AG08396 (cell line): ENCODE measurements at places on chromosomes 1 and 21.

- peak; percentile 76 for DNase-seq
Measured at GRCh38 chr1:70509996-70510876, 99.2 kb downstream of the CTH start.

DNA sequence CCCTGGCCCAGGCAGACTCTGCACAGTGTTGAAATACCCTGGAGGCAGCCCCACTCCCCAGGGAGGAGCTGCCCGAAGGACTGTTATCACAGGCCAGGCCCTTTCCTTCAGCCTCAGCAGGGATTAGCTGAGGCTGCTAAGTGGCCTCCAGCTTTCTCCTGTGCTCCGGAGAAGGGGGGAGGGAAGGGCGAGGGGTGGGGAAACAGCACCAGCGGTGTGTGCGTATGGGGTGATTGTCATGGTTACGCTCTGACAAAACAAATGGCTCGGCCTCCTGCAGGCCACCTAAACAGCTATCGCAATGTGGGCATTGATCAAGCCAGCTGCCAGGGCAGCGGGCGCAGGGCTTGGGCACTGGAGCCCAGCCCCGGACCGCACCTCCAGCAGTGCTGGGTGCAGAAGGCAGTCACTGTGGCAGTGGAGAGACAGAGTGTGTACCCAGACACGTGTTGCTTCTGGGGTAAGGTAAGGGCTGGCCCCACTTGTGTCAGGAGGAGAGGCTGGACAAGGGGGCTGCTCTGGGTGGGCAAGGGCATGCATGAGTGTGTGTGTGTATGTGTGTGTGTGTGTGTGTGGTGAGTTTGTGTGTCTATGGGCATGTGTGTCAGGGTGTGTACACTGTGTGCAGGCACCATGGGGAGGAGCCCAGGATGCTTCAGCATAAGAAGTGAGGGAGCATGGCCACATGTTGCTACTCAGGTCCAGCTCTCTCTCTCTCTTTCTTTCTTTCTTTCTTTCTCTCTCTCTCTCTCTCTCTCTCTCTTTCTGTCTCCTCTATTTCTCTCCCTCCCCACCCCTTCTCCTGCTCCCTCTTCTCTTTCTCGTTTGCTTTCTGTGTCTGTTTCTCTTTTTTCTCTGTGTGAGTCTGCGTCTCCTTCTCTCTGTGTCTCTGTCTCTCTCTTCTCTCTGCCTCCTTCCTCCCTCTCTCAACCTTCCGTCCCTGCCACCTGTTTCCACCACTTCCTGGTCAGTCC, at the start of gene VWA5B1:
Gene VWA5B1 (plus strand): TSS at position 252 of the 974 bp plus-strand sequence. CDS start 19,727 bp downstream, outside the sequence.
- no peak for DNase-seq

DNA sequence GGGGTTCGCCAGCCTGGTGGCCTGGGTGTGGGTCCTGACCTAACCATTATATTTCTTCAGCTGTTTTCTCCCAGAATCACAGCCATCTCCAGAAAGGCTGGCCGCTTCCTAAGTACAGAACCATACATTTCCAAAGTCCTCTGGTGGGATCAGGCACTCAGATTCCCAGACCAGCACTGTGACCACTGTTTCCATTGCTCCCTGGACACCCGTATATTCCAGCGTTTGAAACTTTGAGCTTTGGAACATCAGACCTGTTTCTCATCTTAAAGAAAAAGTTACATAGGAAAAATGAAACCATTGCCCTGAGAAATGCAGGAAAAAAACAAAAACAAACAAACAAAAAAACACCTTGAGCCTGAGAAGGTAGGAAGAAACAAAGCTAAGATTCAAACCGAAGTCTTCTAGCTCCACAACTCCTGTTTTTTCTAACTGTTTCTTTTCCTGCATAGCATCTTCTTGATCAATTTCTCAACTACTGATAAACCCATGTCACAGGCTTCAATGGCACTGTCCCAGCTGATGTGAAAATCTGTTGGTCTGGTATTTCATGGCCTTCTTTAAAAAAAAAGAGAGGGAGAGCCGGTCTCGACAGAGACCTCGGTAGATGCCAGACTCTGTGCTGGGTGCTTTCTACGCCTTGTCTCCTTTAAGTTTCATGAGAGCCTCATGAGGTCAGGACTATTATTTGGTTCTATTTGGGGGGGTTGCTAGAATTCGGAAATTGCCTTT, 221.3 kb downstream of the TOMM20 start:
- no peak for DNase-seq

DNA sequence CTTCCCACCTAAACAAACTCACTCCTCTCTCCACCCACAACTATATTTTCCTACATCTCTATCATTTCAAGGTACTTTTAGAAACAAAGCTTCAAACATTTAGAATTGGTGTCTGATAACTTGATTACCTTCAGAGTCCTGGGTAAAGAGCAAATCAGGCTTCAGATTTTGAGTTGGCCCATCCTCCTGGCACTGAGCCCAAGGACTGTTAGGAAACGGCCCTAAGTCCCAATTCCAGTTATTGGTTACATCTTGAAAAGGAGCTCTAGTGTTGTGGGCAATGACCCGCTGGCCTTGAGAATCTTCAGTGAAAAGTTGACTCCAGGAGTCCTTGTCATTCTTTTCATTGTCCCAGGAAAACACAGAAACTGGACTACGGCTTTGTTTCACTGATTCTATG, 15.1 kb downstream of the MTFR1L start:
- DNase-seq, result no peak

DNA sequence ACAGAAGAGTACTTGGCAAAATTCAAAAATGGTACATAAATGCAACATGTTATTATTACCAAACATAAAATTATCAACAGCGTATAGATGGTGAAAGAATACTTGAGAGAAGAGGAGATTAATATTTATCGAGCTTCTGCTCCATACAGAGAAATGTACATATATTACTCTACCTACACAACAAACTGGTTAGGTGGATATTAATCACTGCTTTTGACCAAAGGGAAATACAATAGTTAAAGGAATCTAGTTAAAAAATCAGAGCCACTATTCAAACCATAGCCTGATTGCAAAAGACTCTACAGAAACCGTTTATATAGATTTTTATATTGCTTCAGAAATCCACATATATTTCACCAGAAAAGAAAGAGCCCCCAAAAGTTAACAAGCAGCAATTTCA, 379.3 kb upstream of the PRMT6 start:
- DNase-seq, result no peak

DNA sequence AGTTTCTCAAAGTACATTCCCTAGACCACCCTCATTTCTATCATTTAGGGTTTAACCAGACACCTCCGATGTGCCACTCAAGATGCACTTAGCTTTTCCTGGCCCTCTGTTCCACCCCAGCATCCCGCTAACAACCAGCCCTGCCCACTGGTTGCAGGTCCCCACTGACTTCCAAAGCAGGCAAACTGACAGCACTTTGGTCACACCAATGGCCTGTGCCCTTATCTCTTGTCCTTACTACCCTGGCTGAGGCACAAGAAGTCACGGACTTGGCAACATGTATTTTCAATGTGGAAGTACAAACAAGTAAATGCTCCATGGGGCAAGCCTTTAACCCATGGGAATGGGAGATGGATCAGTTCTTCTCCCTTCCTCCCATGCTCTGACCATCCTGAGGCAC, 357.1 kb downstream of the OMA1 start:
- DNase-seq, result no peak

- DNase-seq, result no peak
Measured at GRCh38 chr1:117760069-117760468, 154.2 kb downstream of the TENT5C start.

DNA sequence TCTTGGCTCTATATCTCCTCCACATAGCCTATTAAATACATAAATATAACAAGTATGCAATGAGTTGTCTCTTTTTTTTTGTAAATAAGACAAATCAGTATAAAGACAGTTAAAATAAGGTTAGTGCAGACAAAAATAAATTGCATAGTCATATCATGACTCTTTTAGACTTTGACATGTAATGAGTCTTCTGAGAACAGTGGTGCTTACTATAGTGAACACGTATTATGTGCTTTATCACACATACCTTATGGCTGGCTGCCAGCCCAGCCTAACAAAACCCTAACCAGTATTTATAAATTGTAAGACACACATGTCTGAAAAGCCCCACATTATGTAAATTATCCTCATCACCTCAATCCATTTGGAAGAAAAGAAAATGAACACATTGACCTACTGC, 29.1 kb upstream of the F13B start:
- no peak for DNase-seq

- DNase-seq, result no peak
Measured at GRCh38 chr1:64864018-64864940, 102.1 kb downstream of the JAK1 start.

DNA sequence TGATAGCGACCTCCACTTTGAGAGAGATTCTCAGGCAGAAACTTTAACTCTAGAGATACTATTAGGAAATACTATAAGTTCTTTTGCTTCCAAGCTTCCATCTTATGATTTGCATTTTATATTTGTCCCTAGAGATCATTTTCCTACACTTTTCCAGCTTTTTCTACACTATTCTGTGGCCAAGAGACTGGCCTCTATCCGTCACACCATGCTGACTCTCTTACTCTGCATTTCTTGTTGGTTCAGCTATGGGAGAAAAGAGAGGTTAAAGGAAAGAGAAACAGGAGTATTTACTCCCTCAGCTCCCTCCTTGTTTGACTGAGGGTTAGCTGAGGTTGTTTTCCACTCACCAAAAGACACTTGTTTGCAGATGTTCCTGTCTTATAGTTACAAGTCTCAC, 665.6 kb upstream of the CXADR start:
- no peak for DNase-seq

GRCh38 chr21:38140207-38140903, 116.4 kb upstream of the KCNJ15 start:
- peak; percentile 19 for DNase-seq

DNA sequence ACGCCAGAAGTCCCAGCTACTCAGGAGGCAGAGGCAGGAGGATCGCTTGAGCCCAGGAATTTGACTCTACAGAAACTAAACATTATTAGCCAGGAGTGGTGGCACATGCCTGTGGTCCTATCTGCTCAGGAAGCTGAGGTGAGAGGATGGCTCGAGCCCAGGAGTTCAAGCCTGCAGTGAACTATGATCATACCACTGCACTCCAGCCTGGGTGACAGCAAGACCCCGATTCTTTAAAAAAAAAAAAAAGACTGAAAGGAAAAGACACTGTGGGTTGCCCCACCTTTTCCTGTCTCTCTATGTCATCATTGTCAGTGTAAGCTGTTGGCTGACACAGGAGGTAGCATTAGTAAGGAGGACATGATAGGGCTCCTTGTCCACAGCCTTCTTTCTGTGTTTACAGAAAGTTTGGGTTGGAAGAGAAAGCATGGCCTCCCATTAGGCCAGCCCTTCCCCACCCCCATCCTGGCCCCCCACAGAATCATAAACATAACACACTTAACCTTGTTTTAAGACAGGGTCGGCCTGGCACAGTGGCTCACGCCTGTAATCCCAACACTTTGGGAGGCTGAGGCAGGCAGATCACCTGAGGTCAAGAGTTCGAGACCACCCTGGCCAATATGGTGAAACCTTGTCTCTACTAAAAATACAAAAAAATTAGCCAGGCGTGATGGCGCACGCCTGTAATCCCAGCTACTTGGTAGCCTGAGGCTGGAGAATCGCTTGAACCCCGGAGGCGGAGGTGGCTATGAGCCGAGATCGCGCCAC, 20.6 kb upstream of the RCAN3 start:
- no peak for DNase-seq

- no peak for DNase-seq
Measured at GRCh38 chr1:42272920-42273319, 62.1 kb downstream of the FOXJ3 start.

GRCh38 chr21:45836694-45837670, 144.6 kb upstream of the COL6A1 start:
- DNase-seq, result no peak

- DNase-seq, result no peak
Measured at GRCh38 chr1:179794669-179795068, 51.6 kb downstream of the FAM163A start.
